ENCODE measurements at places on chromosomes 6 and 20.

- DNase-seq = no peak
Measured at GRCh38 chr6:40399888-40400457, 187.2 kb downstream of the LRFN2 start.

GRCh38 chr20:14375416-14375985 lies 38.1 kb upstream of the FLRT3 start:
- no peak for DNase-seq

DNA sequence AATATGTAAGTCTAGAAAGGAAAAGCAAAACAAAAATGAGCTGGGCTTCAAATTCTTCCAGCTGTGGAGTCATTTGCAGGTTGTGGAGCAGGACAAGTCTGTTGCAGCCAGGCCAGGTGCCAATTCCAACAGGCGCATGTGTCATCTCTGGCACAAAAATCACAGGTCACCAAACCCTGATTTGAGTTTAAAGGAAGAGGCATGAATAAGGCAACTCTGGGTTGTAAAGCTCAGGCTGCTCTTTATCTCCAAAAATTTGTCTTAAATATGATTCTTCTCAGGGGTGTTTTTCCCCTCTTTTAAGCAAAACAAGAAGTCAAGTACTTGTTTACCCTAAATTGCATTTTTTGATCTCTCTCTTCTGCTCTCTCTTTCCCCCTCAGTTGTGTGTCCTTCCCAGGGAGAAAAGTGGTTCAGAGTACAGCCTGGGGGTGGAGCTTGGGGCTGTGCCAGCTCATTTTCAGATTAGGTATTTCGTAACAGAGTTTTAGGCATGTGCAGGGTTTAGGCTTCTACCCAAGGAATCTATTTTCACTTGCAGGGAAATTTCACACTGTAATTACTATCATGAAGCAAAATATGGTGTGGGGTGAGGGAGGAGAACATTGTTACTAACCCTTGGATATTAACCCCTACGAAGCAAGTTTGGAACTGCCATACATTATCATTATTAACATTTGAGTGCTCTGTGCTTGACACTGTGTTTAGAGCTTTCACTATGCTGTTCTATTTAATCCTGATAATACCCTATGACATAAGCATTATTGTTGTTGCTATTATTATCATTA lies 8.3 kb upstream of the NCOA3 start:
- peak; percentile 83 for DNase-seq

DNA sequence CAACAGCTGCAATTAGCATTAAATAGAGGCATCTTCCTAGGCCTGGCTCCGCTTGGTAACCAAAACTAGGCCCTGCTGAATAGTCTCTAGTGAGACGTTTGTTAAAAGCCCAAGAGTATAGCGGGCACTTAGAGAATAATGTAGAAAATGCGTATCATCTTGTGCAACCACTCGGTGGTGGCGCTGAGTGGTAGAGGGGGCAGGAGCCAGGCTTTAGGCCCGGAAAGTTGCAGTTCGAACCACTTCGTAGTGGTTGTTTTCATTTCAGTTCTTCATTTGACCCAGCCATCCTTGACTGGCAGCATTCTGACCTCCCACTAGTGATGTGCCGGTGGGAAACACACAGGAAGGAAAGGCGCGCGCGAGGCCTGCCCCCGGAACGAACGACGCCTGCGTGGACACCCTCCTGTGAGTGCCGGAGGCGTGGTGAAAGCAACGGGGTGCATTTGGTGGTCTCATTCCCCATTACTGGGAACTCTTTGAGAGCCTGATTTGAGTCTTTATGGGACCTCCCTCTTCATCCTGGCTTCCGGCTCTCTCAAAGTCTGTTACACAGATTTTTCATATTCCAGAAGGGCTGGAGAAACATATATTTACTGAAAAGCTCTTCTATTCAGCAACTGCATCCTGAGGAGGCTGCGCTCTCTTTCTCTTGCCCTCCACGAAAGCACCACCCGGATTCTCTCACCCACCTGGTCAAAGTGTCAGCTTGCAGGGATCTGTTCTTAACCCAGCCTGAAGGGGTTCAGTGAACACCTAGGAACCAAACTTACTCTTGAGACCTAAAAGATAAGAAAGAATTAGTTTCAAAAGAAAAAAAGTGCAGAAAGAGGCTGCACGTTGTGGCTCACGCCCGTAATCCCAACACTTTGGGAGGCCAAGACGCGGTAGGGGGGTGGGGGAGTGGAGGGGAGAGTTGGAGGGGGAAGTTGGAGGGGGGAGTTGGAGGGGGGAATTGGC lies 18.2 kb downstream of the GPX5 start:
- peak; percentile 62 for DNase-seq

- no peak for DNase-seq
Measured at GRCh38 chr6:68094070-68094469, 541.0 kb upstream of the ADGRB3 start.

GRCh38 chr6:105424175-105424783 lies 21.4 kb upstream of the PREP start:
- peak; percentile 75 for DNase-seq

GRCh38 chr20:54416770-54417169 lies 58.6 kb upstream of the DOK5 start:
- DNase-seq = no peak

DNA sequence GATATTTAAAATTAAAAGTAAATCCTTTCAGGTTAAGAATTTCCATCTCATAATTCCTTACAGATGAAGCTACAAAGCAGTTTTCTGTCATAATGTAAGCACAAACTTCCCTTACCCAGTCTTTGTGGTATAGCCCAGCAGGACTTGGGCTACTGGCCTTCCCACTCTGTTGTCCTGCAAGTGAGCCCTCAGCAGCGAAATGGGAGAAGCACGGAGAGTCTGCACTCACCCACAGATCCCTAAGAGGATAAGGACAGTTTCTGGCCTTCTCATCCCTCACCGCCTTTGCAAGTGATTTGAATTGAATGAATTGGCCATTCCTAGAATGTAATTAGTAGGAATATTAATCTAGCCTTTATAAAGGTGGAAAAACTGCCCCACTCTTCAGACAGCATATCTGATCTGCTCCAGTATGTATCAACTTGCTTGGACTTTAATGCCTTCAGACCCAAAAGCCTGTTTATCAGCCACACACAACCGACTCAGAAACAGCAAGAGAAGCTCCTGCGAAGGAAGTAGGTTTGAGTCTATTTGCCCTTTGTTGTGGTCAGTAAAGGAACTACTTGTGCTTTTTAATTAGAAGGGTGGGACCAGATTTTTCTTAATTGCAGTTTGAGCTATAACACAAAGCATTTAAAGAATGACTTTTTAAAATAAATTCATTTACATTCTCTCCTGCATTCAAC lies 29.9 kb upstream of the PRDM1 start:
- no peak for DNase-seq

DNA sequence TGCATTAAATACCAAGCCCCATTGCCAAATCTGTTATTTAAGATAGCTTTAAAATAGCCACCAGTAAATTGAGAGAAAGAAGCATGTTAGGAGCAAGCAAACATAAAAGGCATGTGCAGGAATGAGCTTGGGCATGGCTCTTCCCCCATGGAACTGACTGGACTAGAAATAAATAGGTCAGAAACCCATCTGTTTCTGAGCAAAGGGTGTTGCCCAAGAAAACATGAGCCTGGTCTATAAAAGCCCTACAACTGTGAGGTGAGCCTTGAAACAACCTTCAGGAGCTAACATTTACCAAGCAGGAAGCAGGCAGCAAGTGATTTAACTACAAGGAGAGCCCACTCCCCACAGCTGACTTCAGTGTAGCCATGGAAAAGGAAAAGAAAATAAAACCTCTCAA lies 126.3 kb downstream of the C6orf118 start:
- DNase-seq = peak; percentile 80

GRCh38 chr20:7608250-7608649 lies 332.0 kb downstream of the HAO1 start:
- DNase-seq = no peak

DNA sequence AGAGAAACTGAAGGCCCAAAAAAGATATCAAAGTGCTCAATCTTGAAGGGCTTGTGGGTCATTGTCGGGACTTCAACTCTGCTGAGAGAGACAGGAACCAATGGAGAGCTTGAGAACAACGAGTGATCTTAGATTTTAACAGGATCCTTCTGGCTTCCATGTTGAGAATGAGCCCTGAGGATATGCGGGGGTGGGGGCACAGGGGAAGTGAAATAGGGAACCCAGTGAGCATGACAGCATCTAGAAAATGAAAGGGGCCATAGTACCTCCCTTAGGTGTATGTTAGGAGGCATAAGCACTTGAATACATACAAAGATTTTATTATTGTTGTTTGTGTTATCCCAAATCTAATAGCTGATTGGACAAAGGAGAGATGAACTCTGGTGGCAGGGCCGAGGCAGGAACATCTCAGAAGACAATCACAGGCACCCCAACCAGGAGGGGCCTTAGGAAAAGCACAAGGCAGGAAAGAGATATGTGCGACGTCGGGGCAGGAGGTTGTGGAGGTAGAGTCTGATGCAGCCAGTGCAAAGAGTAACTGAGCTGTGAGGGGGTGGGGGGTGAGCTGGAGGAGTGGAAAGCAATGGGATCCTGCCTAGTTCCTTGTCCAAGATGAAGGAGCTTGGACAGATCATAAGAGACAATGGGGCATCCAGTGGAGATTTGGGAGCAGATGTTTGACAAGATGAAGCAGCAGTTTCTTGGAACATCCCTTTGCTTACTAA lies 10.4 kb downstream of the TGM6 start:
- DNase-seq = peak; percentile 32

DNA sequence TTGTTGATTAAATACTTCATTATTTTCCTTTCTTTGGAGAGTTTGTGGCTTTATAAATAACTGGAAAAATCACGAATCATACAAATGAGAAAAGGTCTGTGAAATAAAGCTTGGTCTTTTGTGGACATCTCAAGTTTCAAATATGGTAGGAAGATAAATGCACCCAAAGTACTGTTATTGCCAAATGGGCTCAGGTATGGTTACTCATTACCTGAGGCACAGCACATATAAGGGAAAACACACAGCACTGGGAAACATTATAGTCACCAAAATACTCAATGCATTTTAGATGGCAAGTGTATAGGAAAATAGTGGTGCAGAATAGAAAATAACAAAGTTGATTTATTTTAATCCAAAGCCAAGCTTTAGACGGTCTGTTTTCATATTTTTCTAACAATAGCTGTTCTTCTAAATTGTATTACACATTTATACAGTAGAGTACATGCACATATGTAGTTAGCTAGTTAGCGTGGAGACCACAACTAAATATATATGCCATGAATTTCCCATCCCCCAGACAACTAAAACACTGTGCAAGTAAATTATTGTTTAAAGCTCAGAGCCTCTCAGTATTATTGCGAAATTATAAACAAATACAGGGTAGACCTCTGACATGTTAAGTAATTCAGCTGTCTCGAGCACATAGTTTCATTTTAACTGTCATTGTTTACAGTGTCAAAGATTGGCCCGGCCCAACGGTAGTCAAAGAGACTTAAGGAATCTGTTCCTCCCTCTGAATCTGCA lies 336.0 kb downstream of the SYNE1 start:
- no peak for DNase-seq

DNA sequence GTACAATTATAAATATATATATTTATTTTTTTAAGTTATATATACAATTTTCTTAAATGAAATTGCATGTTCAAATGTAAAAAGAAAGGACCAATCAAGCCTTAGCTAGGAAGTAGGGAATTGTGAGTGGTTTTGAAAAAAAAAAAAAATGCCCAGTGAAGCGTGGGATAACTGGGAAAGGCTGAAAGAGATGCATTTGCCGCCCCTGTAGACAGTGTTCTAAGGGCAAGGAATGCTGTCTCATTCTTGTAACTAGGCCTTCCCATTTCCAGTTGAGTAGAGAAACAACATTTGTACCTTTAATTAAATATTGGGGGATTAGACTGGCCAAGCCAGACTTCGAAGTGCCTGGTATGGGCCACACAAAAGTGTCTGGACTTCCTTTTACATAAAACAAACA lies 430.1 kb upstream of the SLC35B3 start:
- DNase-seq = no peak

- no peak for DNase-seq
Measured at GRCh38 chr6:51299621-51300380, 481.1 kb downstream of the TFAP2B start.

DNA sequence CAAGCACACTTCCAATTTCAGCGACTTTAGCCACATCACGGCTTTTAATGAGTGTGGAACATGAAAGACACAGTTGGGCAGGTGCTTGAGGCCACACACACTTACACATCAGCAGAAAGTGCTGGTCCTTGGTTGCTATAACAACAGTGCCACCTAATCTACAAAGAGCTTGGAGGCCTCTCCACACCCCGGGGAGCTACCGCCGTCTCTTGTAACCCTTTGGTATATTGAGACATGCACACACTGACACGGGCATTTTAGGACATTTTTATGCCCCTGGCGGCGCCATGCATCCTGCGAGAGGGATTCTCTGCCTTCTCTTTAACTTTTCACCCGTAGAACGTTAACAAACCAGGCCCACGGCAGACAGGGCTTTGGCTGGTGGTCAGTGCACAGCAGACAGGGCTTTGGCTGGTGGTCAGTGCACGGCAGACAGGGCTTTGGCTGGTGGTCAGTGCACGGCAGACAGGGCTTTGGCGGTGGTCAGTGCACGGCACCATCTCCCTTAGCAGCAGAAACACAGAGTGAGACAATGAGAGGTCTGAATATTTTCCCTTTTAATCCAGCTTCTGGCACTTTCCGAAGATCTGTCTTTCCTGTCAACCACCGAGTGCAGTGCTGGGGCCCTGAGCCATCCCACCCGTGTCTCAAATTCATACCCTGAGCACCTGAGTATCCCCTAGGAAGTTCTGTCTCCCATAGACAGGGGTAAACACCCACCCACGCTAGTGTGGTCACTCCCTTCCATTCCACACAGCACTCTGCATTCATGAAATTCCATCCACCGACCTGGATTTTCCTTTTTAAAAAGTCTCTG lies 116.6 kb upstream of the RPS6KA2 start:
- no peak for DNase-seq

GRCh38 chr20:24814556-24815195 lies 134.4 kb upstream of the CST7 start:
- no peak for DNase-seq
